ENCODE measurements at places on chromosomes 3 and 15.

- no peak for DNase-seq
Measured at GRCh38 chr15:78178064-78178463, 28.9 kb downstream of the IDH3A start.

- no peak for DNase-seq
Measured at GRCh38 chr3:11304175-11304574, 32.0 kb downstream of the ATG7 start.

DNA sequence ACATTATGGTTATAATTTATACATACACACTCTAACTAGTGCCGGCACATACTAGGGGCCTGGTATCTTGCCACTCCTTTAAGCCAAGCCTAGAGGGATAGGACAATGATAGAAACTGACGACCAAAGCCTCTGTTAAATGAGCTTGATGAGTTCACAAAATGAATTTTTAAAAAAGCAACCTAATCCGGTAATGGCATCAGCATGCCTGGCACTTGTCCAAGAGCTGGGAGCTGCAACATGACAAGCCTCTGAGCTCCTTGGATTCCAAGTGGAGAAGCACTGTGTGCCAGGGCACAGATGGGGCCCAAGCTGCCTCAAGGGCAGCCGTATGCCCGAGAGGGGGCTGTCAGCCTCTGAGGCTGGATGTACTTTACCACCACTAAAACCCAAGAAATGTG lies 9.7 kb downstream of the ETV5 start:
- no peak for DNase-seq

DNA sequence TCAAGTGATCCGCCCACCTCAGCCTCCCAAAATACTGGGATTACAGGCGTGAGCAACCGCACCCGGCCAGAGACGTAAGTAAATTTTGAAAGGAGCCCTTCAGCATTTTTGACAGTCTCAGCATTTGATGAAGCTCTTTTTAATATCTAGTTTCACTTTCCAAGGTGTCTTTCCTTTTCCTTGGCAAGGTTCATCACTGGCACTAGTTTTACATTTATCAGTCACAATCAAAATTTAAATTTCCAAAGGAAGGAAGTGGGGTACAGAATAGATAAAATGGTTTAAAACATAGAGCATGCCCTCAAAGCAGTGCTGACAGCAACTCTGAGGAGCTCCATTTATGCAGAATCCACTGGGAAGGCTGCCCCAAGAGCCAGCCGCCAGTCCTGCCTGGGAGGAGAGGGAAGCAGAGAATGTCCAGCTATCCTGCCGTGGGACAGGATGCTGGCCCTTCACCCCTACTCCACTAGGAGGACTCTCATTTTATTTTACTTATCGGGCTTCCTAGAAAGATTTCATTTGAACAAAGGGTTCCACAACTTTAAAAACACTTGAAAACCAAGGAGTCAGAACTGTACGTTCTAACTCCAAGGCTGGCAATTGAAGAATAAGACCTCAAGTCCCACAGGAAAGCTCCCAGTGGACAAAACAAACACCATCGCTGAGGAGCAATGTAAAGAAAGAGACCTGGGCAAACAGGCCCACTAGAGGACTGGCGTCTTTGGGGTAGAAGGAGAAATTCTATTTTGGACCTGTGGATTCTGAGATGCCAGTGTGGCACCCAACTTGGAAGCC lies 9.9 kb downstream of the SFMBT1 start:
- no peak for DNase-seq

DNA sequence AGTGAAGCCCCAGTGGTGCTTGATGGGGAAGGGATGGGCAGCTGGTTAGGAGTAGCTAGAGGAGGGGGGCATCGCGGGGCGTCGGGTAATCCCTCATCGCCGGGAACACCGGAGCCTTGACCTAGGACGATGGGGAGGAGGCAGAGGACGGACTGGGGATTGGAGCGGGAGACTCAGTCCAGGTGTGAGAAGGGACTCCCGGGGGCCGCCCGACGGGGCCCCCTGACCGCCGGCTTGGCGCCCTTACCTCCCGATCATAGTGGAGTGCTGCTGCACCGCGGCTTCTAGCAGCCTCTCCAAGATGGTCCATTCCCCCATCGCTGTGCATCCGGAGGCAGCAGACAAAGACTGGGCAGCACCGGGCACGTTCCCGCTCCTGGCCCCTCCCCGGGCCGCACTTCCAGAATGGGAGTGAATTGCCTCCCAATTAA lies 612 bp downstream of the GJD2 start:
- DNase-seq: no peak

GRCh38 chr15:67397139-67397538 lies 123.8 kb upstream of the C15orf61 start:
- no peak for DNase-seq

Measured in GF-D8 (cell line).